Activated CD8-positive, alpha-beta memory T cell treated with anti-CD3 and anti-CD28 coated beads, Interleukin-2, amount 10 ng/mL, durations not matched to agents 7 days and 5 days (primary cell): ENCODE measurements at places on chromosomes 11 and 22.

- H3K4me3 ChIP-seq = no peak overlapping the region
- H3K27ac ChIP-seq = no peak overlapping the region
- no peaks in the 10 kb centered on the region for H3K27me3 ChIP-seq
- no peak for DNase-seq
- peaks cover 7% of the 10 kb centered on the region for H3K36me3 ChIP-seq
These were observed 35.8 kb downstream of the TNRC6B start for GRCh38 chr22:40213478-40213877.

- H3K27ac ChIP-seq = no peak overlapping the region
- no peaks in the 10 kb centered on the region for H3K27me3 ChIP-seq
- no peak overlapping the region for H3K4me3 ChIP-seq
- no peak for DNase-seq
These were observed 57.4 kb upstream of the SLC5A12 start for GRCh38 chr11:26779074-26779865.

- no peak overlapping the region for H3K27ac ChIP-seq
- no peaks in the 10 kb centered on the region for H3K4me1 ChIP-seq
These were observed 10.5 kb upstream of the CHRM1 start for GRCh38 chr11:62931499-62932278.

GRCh38 chr11:73598719-73599379 lies 937 bp upstream of the FAM168A start:
- H3K27me3 ChIP-seq = no peaks in the 10 kb centered on the region
- peaks cover 2% of the 10 kb centered on the region for H3K36me3 ChIP-seq
- peak overlapping the region; percentile 90 for H3K4me3 ChIP-seq

DNA sequence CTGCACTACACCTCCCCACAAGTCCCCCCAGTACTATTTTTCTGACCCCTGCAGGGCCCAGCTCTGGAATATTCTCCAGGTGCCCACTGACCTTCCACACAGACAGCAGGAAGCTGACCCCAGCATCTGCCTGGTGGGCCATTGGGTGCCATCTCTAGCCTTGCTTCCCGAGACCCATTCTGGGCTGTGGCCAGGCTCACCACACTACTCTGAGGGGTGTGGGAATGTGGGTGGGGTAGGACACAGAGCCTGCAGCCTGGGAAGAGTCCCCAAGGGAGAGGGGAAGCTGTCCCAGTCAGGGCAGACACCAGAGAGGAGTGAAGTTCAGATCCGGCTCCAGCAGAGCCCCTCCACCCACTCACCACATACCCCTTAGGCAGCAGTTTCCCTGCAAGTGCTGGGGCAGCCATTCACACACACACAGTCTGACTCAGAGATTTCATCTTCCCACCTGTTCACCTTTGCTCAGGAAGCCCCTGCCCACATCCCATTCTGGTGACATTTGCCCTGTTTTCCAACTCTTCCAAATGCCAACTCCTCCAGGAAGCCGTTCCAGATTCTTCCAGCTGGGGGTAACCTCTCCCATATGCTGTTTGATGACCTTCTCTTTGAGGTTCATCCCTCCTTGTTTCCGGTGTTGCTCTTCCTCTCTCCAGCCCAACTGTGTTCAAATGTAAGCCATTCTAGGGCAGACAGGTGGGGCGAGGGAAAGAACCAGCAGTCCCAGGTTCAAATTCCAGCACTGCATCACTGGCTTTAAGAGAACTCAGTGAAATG lies 1.9 kb downstream of the SLCO2B1 start:
- H3K4me1 ChIP-seq = peaks cover 20% of the 10 kb centered on the region
- no peak for DNase-seq
- H3K27ac ChIP-seq = no peak overlapping the region
- H3K27me3 ChIP-seq = peaks cover 52% of the 10 kb centered on the region
- no peak overlapping the region for H3K4me3 ChIP-seq

GRCh38 chr11:14642453-14642852 lies 1.2 kb upstream of the PDE3B start:
- peak overlapping the region; percentile 89 for H3K27ac ChIP-seq
- no peaks in the 10 kb centered on the region for H3K27me3 ChIP-seq
- H3K4me3 ChIP-seq = peak overlapping the region; percentile 85
- H3K36me3 ChIP-seq = peaks cover 44% of the 10 kb centered on the region

GRCh38 chr11:71086687-71087258 lies 165.6 kb downstream of the SHANK2 start:
- no peak overlapping the region for H3K27ac ChIP-seq
- no peak overlapping the region for H3K4me3 ChIP-seq
- no peaks in the 10 kb centered on the region for H3K36me3 ChIP-seq
- H3K27me3 ChIP-seq = no peaks in the 10 kb centered on the region

- no peak overlapping the region for H3K4me3 ChIP-seq
- no peak for DNase-seq
- H3K36me3 ChIP-seq = no peaks in the 10 kb centered on the region
- no peaks in the 10 kb centered on the region for H3K4me1 ChIP-seq
- H3K27ac ChIP-seq = no peak overlapping the region
These were observed 89.0 kb downstream of the CCDC73 start for GRCh38 chr11:32705309-32706033.

DNA sequence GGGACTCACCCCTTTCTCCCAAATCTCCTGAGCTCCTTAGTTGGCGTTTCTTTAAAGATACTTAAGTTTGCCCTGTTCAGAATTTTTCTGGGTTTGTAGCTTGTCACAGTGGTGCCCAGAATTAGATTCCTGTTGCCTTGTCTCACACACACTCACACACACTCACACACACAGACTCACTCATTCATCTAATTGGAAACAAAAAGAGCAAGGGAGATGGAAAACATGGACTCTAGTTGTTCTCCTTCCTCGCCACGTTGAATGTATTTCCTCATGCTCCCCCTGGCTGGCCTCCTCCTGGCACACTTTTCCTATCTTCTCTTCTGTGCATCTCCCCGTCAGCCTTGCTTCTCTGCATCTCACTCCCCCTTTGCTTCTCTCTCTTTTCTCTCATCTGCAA lies 752.3 kb downstream of the NTM start:
- DNase-seq = no peak
- no peak overlapping the region for H3K27ac ChIP-seq
- H3K4me1 ChIP-seq = no peaks in the 10 kb centered on the region
- H3K36me3 ChIP-seq = no peaks in the 10 kb centered on the region
- H3K4me3 ChIP-seq = no peak overlapping the region
